DND-41 (cell line): ENCODE measurements at places on chromosomes 7 and 10.
A peak's percentile ranks its signal among the peaks of the same experiment; 100 is the strongest.

DNA sequence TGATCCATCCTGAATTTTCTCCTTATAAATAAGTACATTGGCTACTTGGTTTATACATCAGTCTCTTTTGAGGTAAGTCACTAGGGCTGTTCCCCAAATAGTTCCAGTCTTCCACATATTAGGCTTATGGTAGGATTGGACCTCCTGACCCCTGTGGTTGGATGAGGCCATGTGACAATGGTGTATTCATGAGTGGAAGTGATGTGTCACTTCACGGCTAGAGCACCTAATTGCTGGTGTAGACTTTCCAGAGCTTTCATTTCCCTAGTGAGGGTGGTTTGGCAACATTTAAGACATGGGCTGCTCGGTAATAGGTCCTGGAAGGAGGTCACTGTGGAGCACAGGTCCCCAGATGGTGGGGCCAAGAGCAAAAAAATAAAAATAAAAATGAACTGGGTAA lies 141.2 kb upstream of the ABCB5 start:
- DNase-seq = no peak
- H3K4me1 ChIP-seq = no peaks in the 10 kb centered on the region
- no peak overlapping the region for H3K27ac ChIP-seq

- DNase-seq = no peak
- H3K4me3 ChIP-seq = no peak overlapping the region
- H3K4me1 ChIP-seq = no peaks in the 10 kb centered on the region
- no peak overlapping the region for H3K27ac ChIP-seq
- no peaks in the 10 kb centered on the region for H3K36me3 ChIP-seq
Measured at GRCh38 chr10:118969014-118969413, 60.5 kb upstream of the NANOS1 start.

DNA sequence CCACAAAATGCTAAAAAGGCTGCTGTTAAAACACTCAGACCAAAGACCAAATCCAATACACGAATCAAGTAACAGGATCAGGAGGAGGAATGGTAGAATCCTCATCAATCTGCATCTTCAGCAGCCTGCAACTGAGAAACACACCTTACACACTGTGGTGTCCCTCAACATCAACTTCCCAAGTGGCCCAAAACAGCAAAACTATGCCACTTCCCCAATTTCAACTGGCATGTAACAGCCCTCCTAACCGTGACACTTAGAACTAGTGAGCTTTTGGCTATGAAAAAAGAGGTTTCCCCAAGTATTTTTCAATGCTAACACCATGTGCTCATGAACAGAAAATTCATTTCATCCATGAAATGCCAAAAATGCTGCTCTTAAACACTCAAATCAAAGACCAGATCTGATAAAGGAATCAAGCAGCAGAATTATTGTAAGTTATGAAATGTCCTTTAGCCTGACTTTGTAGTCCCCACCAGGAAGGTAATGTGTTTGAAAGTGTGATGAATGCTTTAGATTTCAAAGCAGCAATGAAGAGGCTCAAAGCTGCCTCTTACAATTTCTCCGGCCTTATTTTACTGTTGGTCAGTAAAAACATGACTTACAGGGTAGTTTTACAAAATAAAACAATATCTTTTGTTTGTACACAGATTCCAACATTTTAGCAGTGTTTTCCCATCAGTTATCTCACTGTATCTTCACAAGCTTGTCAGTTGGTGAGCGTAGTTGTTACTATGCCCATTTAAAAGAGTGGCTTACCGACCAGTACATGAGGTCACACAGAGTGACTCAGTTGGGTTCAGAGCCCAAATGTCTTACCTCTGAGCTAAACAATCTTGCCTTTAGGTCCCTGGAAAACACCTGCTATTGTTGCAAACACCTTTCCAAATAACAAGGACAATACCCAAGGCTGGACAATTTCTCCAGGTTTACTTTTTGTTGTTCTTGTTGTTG lies 65.7 kb upstream of the ASAH2 start:
- no peak overlapping the region for H3K27ac ChIP-seq
- no peaks in the 10 kb centered on the region for H3K4me1 ChIP-seq
- no peak overlapping the region for H3K4me3 ChIP-seq
- no peak for DNase-seq
- H3K27me3 ChIP-seq = no peaks in the 10 kb centered on the region

- peaks cover 35% of the 10 kb centered on the region for H3K4me1 ChIP-seq
- H3K4me3 ChIP-seq = peak overlapping the region; percentile 64
- peak overlapping the region; percentile 18; the same call in 1 of the 2 replicates for H3K27ac ChIP-seq
- DNase-seq = peak; percentile 33
- no peaks in the 10 kb centered on the region for H3K36me3 ChIP-seq
Measured at GRCh38 chr10:22002591-22003176, 846 bp downstream of the DNAJC1 start.

- H3K36me3 ChIP-seq = no peaks in the 10 kb centered on the region
- no peak overlapping the region for H3K4me3 ChIP-seq
- peaks cover 35% of the 10 kb centered on the region for H3K27me3 ChIP-seq
- H3K4me1 ChIP-seq = peaks cover 19% of the 10 kb centered on the region
- DNase-seq = no peak
- H3K27ac ChIP-seq = no peak overlapping the region
Measured at GRCh38 chr7:107048783-107049418, 4.4 kb downstream of the PRKAR2B start.

DNA sequence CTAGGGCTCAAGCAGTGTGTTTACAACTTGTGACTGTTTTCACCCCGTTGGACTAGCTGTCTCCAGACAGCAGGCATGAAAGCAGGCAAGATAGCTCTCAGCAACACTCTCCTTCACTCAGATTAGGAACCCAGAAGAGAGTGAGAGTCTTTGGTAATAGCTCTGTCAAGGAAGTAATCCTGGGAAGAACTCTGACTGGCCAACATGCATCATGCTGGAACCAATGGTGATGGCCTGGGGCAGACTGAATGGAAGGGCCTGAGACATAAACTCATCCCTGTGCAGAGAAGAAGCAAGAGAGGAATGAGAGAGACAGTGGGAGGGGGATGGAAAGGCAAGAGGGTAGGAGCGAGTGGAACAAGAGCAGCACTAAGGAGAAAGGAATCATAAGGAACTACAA lies 48.9 kb downstream of the AKR1D1 start:
- DNase-seq = no peak
- H3K27ac ChIP-seq = no peak overlapping the region
- H3K4me1 ChIP-seq = no peaks in the 10 kb centered on the region

DNA sequence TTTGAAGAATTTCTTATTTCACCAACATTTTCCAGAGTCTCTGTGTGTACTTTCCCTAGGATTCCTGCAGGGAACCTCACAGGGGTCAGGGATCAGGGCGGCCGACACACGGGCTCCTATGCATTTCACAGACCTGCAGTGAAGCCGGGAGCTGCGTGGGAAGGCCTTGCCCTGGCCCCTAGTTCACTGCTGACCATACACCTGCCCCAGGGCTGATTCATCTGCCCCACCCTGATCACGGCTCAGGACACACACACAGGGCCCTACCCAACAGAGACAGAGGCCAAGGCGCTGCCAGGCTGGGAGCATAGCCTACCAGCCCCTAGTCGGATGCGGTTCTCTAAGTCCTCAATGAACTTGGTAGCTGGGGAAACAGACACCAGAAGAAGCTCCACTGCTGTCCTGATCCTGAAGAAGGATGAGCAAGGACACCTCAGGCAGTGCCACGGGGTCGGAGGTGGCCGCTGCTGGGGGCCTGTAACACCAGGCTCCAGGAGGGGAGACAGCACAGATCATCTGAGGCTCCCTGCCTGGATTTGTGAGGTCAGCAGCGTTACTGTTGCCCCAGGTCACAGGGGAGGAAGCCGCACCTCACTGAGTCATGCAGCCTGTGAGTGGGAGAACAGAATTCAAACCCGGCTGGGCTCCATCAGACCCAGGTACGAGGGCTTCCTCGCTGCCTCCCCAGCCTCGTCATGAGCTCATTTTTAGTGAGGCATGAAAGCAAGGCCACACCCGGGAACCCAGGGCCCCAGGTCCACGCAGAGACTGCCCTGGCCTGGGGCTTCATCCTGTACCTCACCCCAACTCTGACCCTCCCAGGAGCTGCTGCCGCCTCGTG lies 278.8 kb upstream of the PPP2R2D start:
- no peaks in the 10 kb centered on the region for H3K36me3 ChIP-seq
- H3K4me3 ChIP-seq = no peak overlapping the region
- no peaks in the 10 kb centered on the region for H3K4me1 ChIP-seq

DNA sequence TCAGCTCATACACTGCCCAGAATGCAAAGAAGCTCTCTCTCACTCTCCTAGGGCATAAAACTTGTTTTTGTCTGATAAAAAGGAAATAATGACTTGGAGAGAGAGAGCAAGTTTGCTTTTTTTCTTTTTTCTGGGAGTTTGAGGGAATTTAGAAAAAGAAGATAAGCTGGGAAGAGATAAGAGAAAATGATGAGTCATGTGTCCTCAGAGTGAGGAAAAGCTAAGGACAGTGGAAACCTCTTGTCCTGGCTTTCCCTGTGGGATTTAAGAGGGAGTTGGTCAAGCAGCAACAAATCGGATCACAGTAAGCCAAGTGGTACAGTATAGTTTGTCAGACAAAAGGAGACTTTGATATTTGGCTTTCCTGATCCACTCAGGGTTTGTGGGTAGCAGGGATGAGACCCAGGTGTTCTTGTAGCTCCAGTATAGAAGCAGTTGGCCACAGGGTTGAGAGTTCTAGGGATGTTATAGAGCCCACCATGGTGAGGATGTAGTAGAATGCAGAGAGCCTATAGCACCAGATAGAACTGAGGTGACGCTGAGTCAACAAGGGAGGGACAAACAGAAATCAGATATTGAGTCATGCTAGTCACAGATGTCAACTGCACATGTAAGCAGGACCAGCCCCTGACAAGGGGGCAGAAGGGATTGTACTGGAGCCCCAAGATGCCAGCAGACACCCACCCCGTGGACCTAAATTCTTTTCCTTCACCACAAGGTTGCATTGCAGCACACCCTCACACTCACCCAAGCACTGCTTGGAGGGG lies 219.3 kb upstream of the TAC1 start:
- H3K4me1 ChIP-seq = no peaks in the 10 kb centered on the region
- no peak overlapping the region for H3K4me3 ChIP-seq
- no peaks in the 10 kb centered on the region for H3K36me3 ChIP-seq
- H3K27ac ChIP-seq = no peak overlapping the region
- no peak for DNase-seq

DNA sequence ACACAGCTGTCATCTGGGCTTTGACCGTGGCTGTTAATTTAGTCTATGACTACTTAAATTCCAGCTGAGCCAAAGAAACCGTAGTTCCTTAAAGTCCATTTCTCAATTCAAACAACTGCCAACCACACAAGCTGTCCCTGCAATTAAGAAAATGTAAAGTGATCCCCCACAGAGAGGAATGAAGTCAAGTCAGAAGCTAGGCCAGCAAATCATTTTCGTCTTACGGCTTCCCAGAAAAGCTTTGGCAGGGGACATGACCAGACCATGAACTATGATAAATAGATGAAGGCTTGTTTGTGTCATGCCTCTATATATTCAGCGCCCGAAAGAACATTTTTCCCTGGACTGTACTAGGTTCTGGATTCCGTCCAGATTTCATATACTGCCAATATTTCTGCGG lies 54.6 kb downstream of the HACD1 start:
- no peaks in the 10 kb centered on the region for H3K27me3 ChIP-seq
- DNase-seq = no peak
- H3K4me1 ChIP-seq = no peaks in the 10 kb centered on the region
- H3K4me3 ChIP-seq = no peak overlapping the region

- no peaks in the 10 kb centered on the region for H3K4me1 ChIP-seq
- DNase-seq = no peak
- H3K36me3 ChIP-seq = no peaks in the 10 kb centered on the region
Measured at GRCh38 chr7:14073543-14073942, 84.1 kb upstream of the ETV1 start.

DNA sequence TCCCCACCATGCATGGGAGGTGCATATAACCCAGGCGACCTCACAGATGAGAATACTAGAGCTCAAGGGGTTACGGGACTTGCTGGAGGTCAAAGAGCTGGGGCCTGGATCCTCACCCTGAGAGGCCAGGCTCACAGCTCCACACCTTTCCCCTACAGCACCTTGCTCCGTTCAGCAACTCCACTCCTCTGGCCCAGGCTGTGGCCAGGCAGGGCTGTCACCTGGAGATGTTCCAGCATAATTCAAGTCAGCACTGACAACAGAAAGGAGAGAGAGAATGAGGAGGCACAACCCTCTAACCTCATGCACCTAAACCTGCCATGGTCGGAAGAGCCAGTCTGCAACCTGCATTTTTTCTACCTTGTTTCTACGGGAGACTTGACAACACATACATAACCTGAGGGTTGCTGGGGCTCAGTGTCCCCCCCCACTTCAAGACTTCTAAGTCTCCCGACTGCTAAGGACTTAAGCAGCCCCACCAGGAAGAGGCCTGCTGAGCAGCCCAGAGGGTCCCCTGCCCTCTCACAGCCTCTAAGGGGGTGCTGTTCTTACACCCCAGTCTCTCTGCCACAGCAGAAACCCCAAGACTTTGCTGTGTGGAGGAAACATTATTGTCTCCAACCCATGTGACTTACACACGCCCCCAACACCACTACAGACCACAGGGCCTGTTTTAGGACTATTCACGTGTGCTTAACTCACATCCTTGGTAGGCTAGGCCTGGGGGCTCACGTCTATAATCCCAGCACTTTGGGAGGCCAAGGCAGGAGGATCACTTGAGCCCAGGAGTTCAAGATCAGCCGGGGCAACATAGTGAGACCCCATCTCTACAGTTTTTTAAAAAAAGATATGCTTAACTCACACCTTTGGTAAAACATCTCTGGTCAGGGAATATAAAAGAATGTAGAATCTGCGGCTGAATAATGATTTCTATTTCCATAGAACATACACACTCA lies 175.6 kb downstream of the FAM107B start:
- H3K36me3 ChIP-seq = no peaks in the 10 kb centered on the region
- H3K27ac ChIP-seq = no peak overlapping the region
- DNase-seq = no peak

DNA sequence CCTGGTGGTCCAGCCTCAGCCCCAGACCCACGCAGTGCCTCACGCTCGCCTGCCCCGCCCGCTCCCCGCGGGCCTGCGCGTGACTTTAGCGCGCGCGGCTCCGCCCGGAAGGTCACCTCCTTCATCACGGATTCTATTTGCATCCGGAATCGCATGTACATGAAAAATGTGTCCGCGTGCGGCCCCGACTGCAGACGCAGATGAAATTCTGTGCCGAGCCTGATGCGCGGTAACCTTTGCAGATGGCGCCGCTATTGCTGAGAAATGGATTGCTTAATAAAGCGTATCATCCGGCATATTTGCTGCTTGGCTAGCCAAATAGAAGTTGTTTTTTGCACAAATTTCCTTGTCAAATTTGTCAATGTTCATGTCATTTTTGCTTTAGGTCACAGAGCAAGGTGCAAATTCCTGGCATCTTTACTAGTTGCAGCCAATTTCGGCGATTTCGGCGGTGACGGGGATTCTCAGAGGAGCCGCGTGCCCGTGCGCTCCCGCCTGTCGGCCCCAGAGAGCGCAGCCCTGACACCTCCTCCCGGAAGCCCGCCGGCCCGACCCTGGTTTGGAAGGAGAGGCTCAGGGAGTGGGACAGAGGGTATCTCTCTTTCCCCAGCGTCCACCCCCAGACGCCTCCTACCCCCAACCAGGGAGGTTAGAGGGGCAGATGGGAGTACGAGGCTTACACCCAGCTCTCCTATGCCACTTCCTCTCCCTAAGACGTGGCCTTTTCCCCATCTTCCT lies 85.9 kb upstream of the PAX2 start:
- H3K36me3 ChIP-seq = no peaks in the 10 kb centered on the region
- no peak overlapping the region for H3K27ac ChIP-seq
- peaks cover 15% of the 10 kb centered on the region for H3K27me3 ChIP-seq
- H3K4me1 ChIP-seq = 0 out of 2 replicates have a peak, but pooled peaks cover 4% of the 10 kb centered on the region

GRCh38 chr7:65301007-65301406 lies 72.6 kb upstream of the ZNF92 start:
- peaks cover 1% of the 10 kb centered on the region; the same call in 1 of the 2 replicates for H3K4me1 ChIP-seq
- no peaks in the 10 kb centered on the region for H3K36me3 ChIP-seq
- peak; percentile 29 for DNase-seq
- H3K27ac ChIP-seq = no peak overlapping the region
